ENCODE measurements at places on chromosomes 5 and 9.

DNA sequence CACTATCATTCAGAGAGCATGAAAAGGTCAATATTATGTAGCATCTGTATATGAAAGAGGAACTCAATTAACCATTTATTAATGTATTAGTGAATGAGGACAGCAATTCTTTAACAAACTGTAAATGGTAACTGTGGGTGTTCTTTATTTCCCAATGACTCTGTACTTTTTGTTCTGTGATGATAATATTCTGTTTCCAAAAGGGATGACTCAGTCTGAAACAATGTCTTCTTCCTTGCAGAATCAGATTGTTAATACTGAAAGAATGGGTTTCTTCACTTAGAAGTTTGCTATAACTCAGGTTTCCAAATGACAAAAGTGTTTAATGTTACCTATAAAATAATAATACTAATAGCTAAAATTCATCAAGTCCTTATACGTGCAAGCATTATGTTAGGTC is 1518.7 kb upstream of the WWC1 start:
- DNase-seq: no peak

- peak; percentile 26 for DNase-seq
Observed at GRCh38 chr9:118522093-118523028, 818.2 kb downstream of the TLR4 start.

DNA sequence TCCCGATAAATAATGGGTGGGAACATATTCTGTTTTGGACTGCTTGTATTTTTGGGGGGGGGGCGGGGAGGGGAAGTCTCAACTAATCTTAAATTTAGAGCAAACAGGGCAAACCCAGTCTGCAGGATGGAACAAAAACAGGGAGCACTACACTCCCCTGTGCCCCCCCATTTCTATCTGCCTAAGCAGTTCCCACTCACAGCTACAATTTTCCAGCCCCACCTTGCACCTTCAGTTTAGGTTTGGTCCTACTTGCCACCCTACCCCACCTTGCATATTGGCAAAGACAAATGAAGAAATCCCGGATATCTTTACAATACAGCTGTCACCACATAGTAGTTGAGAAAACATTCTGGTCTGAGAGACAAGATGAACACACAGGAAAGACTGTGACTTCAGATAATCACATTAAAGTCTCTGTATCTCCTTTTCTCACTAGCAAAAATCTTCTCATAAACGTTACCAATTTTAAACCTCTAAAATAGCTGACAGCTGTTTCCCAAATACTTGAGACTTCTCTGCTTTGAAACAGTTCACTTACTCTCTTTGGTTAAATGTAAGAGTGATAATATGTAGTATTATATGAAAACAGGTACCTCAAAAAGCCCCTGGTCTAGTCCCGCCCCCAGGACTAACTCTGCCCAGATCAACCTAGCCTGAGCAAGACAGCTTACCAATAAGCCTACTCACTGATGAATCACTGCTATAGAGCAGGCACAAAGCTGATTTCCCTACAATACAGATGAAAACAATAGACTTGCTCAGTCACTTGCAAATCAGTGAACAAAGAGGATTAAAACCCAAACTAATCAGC is 5.2 kb upstream of the RAPGEF6 start:
- DNase-seq: peak; percentile 66

DNA sequence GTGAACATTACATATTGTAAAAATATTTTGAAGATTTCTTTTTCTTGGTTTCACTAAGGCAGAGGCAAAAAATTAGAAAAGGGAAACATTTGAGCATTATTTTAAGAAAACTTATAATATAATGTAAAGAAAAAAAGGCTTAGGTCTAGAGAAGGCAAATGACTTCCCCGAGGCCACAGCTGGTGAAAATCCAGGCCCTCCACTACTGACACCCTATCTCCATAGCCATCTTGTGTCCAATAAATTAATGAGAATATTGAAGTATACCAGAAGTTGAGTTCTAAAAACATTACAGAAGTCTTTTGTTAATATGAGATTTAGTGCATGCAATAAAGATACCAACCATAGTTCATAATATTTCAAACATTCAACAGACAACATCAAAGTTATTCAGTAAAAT is 459.9 kb upstream of the RORB start:
- no peak for DNase-seq

- DNase-seq: no peak
Observed at GRCh38 chr9:89376741-89377351, 58.5 kb downstream of the SECISBP2 start.

GRCh38 chr9:91182429-91183225 is 179.1 kb downstream of the AUH start:
- DNase-seq: no peak

- no peak for DNase-seq
Observed at GRCh38 chr9:76354221-76354620, 40.0 kb downstream of the RFK start.

Measured in stimulated activated CD8-positive, alpha-beta memory T cell treated with anti-CD3 and anti-CD28 coated beads, Interleukin-4, amount 100 ng/mL, for 48 hours (primary cell).